Activated naive CD8-positive, alpha-beta T cell treated with anti-CD3 and anti-CD28 coated beads, Interleukin-2, amount 50 U/mL, for 16 hours (primary cell): ENCODE measurements at places on chromosomes 4 and X.

- DNase-seq = no peak
Measured at GRCh38 chrX:100911731-100912130, 17.0 kb downstream of the XKRX start.

GRCh38 chr4:41219421-41219950, 5.1 kb upstream of the APBB2 start:
- no peak for DNase-seq

GRCh38 chr4:42101446-42101975, 50.9 kb downstream of the BEND4 start:
- no peak for DNase-seq

- no peak for DNase-seq
Measured at GRCh38 chrX:132292793-132293192, 73.5 kb upstream of the RAP2C start.

GRCh38 chrX:38627683-38628082, 66.3 kb downstream of the TSPAN7 start:
- no peak for DNase-seq

- DNase-seq = no peak
Measured at GRCh38 chr4:100422894-100423293, 94.9 kb downstream of the EMCN start.

- no peak for DNase-seq
Measured at GRCh38 chr4:15413010-15413622, 14.7 kb upstream of the C1QTNF7 start.

GRCh38 chr4:96352051-96352517, 512.2 kb downstream of the PDHA2 start:
- DNase-seq = no peak

GRCh38 chr4:53916431-53916889, 147.9 kb downstream of the CHIC2 start:
- DNase-seq = no peak

- DNase-seq = no peak
Measured at GRCh38 chr4:76300012-76300411, 6.5 kb upstream of the STBD1 start.

DNA sequence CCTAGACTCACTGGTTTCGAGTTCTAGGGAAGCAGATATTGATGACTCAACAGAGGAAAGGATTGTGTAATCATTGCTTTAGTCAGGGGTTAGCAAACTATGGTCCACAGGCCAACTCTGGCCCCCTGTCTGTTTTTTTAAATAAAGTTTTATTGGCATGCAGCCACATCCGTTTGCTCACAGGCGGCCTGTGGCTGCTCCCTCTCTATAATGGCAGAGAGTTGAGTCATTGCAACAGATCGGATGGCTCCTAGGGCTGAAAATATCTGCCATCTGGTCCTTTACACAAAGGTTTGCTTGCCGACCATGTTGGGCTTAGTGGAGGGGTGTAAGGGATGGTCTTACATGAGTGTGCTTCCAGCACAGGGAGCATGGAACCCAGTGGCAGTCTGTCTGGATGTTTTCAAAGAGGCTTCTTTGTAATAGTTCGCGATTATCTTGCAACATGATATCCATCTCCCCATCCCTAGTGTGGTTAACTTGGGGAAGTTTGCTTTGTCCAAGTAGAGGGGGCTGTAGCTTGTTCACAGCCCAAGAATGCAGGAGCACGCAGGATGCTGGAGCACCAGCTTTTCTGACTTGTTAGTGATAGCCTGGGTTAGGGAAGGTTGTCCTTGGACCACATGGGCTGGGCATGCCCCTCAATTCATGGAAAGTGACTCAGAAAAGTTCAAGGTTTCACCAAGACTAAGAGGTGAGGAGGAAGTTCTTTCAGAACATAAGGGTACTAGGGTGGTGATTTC, 59.3 kb upstream of the CLDN34 start:
- DNase-seq = no peak

- no peak for DNase-seq
Measured at GRCh38 chr4:122700178-122700725, 32.3 kb upstream of the BBS12 start.

- no peak for DNase-seq
Measured at GRCh38 chr4:11312389-11312788, 116.3 kb downstream of the HS3ST1 start.

- no peak for DNase-seq
Measured at GRCh38 chr4:2247128-2248043, 5.5 kb upstream of the HAUS3 start.

DNA sequence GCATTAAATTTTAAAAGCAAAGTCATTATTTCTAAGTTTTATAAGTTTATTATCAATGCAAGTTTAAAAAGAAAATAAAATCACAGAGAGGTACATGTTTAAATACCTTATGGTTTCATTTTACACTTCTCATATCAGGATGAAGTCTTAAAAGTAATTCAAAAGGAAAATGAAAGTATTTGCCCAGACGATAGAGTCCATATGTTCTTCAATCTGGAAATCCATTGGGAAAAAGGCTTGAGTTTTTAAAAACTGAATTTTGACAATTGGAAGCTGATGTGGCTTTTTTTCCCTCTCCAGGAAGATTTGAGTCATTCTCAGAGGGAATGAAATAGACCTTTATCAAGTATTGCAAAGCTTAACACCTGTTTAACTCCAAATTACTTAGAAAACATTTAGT, 37.1 kb downstream of the MAB21L2 start:
- no peak for DNase-seq

DNA sequence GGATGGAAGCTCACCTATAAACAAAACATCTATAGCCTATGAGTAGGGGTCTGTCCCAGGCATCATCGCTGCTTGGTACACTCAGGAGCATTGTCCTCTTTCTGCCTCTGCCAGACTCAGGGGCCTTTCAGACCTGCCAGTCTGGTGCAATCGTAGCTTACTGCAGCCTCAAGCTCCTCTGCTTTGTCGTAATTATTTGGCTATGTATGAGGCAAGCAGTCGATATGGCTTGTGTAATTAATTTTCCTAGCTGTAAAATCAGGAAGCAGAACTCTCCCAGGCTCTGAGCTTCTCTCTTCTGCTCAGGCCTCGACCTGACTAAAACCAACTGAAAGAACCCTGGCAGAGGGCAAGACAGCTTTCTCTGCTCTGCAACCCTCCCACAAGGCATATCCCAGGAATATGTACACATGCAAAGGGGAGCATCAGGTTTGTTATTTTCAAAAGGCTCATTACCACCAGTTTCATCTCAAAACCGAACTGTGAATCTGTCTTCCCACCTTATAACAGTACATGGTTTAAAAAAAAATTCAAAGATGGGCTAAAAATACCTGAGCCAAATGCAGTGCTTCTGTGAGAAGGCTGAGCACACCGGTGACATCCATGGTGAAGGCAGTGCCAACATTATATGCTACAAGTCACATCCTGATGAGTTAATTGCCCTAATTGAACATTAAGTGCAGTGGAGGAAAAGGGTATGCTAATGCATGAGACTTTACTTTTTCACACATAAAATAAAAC, 309.2 kb upstream of the EMCN start:
- DNase-seq = no peak

- DNase-seq = peak; percentile 12
Measured at GRCh38 chr4:46844325-46844917, 64.6 kb downstream of the COX7B2 start.

- DNase-seq = no peak
Measured at GRCh38 chrX:121455890-121456289, 408.5 kb downstream of the GLUD2 start.

DNA sequence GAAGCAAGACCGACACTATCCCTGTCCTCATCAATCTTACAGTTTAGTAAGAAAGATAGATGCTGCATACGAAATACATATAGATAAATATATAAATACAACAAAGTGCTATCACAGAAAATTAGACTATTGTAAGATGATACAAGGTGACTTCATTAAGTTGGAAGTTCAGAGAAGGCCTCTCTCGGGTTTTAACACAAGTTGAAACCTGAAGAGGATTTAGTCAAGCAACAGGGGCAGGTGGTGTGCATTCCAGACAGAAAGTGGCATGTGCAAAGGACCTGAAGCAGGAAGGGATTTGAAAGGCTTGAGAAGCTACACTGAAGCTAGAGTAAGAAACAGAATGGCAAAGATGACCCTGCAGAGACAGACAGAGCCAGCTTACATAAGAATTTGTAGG, 36.5 kb downstream of the USP46 start:
- DNase-seq = no peak

DNA sequence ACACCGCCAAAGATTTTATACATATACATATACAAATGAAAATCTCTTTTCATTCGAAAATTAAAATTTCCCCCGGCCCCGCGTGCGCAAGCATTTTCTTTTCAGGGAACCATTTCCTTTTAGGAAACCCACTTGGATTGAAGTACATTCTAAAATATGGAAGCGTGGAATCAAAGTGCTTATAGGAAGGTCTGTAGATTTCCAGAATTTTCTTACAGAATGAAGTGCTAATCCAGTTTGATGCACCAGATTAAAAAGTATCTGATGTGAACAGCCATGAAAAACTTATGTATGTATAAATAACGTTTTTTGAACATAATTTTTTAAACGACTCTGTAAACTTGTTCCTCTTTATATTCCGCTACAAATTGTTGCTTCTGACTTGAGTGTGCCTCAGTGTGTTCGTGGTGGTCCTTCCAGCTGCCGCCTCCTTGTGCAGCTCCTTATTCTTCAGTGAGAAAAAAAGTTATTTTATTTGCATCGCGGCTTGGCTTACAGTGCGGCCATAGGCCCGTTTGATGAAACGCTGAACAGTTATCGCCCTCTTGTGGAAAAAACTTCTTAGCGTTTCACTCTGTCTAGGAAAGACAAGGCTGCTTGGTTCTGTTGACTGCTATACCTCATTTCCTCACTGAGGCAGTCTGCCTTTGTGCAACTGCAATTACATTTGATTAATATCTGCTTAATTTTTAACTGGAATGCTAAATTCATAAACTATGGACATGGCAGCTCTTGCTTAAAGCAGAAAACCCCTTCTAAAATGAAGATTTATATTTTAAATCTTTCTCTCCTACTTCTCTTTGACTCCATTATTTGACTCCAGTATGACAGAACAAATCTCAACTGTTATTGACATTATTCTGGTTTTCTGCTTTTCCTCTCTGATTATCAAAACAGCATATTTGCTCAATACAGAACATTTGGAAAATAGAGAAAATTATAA, 4.7 kb upstream of the NKX6-1 start:
- DNase-seq = no peak

- DNase-seq = no peak
Measured at GRCh38 chrX:134569306-134569705, 89.0 kb downstream of the PLAC1 start.

- no peak for DNase-seq
Measured at GRCh38 chr4:11376571-11376970, 52.1 kb downstream of the HS3ST1 start.

DNA sequence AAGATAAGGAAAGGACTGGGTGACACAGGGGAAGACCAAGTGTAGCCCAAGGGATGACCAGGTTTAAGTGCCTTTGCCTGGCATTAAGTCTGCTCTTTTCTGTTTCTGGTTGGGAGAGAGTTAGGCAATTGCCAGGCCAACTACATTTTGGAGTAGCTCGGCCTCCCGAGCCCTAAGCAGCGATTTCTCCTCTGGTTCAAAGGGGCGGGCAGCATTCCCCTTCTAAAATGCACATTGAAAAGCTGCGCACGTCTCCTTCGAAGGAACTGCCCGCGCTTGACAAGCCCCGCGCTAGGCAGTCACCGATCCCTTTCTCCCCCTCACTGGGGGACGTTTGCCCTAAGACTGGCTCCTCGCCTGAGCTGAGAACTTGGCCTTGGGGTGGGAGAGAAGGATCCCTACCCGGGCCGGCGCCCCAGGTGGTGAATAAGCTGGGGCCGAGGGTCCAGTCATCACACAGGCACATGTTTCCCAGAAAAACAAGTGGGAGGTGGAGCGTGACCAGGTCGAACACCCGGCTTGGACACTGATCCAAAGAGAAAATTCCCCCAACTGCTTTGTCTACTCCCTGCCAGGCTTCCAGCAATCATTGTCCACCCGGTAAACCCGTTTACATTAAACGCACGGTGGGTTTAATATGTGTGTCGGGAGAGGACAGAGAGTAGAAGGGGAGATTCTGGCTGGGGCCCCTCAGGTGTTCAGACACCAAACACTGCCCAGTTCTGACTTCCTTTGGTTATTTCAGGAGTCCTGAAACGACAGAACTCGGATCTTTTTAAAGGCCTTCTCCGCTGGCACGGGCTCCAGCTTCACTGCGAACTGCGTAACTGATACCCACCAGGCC, 4.0 kb downstream of the ARX start:
- no peak for DNase-seq

GRCh38 chrX:31590581-31591114, 518.8 kb upstream of the FTHL17 start:
- no peak for DNase-seq

DNA sequence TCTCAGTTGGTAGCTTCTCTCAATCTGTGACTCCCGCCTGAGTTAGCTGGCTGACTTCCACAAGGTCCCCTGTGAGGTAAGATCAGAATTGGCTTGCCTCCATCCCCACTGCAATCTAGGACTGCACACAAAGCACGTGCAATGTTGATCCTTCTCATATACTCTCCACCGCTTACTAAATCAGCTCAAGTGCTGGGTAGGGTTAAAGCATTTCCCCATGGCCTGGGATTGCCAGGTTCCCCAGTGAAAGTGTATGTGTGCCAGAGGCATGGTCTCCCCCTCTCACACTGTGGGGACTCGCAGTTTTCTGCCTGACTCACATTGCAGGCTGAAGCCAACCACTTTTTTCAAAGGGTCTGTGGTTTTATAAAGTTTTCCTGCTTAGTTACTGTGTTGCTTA, 886.9 kb downstream of the FAM133A start:
- DNase-seq = no peak

DNA sequence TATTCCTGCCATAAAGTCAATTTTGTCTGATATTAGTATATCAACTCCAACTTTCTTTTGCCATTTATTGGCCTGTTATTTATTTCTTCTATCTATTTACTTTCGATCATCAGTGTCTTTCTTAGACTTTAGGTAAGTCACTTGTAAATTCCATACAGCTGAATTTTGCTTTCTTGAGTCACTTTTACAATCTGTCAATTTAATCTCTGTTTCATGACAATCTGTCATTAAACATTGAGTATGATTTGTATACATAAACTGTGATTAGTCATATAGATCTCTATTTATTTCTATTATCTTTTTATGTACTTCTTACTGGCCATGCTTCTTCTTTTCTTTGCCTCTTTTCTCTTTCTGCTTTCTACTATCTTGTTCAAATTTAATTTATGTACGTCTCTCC, 160.1 kb downstream of the TMA16 start:
- DNase-seq = no peak

- no peak for DNase-seq
Measured at GRCh38 chr4:78529569-78530209, 21.9 kb upstream of the ANXA3 start.

GRCh38 chrX:138765051-138765450, 53.5 kb upstream of the FGF13 start:
- no peak for DNase-seq

DNA sequence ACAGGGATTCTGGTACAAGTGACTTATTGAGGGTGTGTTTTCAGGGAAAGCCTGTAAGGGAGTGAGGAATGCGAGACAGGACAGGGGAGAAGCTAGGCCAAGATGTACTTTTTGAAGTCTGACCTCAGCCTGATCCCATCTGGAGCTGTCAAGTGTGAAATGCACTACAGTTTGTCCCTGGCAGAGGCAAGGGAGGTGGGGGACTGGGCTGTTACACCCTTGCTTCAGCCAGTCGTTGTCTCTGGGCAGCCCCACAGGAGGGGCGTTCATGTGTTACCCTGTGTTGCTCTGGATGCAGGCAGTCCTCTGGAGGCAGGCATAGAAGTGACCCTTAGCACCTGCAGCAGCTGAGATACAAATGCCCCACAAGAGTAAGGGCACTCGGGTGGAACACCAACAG, 25.8 kb downstream of the PPEF1 start:
- DNase-seq = no peak

- DNase-seq = no peak
Measured at GRCh38 chrX:133921764-133922389, 63.5 kb downstream of the GPC3 start.
